ENCODE measurements at places on chromosomes 1 and 21. TPM values are rescaled to one million over a fixed set of nuclear protein-coding genes. Genes with fewer than 3 reads are reported as not detected.

GRCh38 chr1:186894415-186894814 lies 65.7 kb downstream of the PLA2G4A start:
- H3K4me3 ChIP-seq: no peak overlapping the region
- H3K27ac ChIP-seq: no peak overlapping the region
- H3K4me1 ChIP-seq: peaks cover 3% of the 10 kb centered on the region

The ITLN1 gene
- not detected for total RNA-seq

DNA sequence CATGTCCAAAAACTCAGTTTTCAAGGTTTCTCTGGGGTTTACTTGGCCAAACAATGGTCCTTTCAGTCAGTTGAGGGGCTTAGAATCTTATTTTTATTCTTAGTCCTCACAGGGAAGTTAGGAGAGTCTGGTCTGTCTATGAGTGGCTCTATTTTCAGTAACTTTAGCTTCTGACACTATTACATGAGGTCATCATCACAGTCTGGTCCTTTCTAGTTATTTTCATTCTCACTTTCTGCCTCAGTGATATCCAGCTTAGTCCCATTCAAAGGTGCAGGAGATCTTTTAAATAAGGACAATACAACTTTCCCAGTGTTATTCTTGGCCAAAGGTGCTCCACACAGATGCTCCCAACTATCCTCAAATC lies 30.0 kb upstream of the FGGY start:
- H3K36me3 ChIP-seq: no peaks in the 10 kb centered on the region
- no peak overlapping the region for H3K27ac ChIP-seq
- DNase-seq: no peak
- no peaks in the 10 kb centered on the region for H3K27me3 ChIP-seq

DNA sequence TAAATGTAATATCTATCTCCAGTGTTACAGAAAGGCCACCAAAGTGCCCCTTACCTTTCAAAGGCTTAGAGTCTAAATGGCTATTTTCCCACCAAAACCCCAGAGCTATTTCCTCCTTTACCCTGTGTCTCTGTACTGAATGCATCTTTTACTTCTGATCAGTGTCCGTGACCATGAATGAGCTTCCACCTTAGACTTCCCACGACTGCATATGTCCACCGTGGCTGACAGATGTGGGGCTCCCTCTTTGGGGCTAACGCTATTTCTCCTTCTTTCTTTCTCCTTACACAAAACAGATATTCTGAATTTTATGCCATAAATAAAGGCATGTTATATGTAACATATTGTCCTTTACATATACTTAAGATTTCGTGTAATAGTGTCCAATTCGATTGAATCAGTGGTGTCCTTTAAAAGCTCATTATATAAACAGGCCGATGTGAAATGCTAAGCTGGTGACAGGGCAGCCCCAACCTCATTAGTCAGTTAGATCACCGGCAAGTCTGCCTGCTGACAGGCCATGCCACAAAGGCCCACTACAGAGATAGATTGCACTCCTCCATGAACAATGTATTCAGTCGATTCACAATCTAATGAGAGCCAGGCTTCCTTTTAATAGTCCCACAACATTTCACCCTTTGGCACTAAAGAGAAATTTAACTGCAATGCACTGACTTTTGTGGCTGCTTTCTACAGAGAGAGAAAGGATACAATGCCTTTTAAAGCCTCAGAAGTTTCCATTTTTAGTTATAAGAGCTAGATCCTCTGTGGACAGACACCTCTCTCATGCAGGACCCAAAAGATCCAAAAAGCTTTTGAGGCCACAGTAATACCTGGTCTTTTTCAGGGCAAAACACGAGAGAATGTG lies 297.9 kb downstream of the PCP4 start:
- H3K27ac ChIP-seq: no peak overlapping the region
- H3K36me3 ChIP-seq: no peaks in the 10 kb centered on the region
- H3K27me3 ChIP-seq: peaks cover 4% of the 10 kb centered on the region

- H3K4me1 ChIP-seq: no peaks in the 10 kb centered on the region
- H3K27me3 ChIP-seq: peaks cover 11% of the 10 kb centered on the region
- H3K27ac ChIP-seq: no peak overlapping the region
- no peak for DNase-seq
- H3K36me3 ChIP-seq: no peaks in the 10 kb centered on the region
- no peak overlapping the region for H3K4me3 ChIP-seq
Observed at GRCh38 chr1:165988817-165989216, 161.4 kb downstream of the UCK2 start.

The CACNA1S gene
- 0.07 TPM for total RNA-seq

Measured in neural crest cell (in vitro differentiated cells).